Peyer's patch (tissue), 4 donors: ENCODE measurements at places on chromosomes 4 and X. TPM values are rescaled to one million over a fixed set of nuclear protein-coding genes. Genes with fewer than 3 reads are reported as not detected.

DNA sequence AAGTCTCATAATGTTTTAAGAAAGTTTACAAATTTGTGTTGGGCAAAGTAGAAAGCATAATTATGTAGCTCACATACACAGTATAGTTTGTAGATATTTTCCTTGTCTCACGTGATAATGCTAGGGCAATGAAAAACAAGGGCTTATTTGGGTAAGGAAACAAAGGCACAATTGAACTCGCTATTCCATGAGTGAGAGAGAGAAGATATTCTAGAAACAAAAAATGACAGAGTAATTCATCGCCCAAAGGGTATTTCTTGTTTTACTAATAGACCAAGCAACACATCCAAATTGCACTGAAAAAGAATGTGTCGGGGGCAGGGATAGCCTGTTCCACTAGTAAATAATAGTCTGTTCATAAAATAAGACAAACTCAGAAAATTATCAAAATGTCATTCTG, 3.6 kb upstream of the ASB11 start:
- DNase-seq = no peak

- no peak for DNase-seq
Measured at GRCh38 chr4:88982757-88983156, 74.2 kb downstream of the FAM13A start.

DNA sequence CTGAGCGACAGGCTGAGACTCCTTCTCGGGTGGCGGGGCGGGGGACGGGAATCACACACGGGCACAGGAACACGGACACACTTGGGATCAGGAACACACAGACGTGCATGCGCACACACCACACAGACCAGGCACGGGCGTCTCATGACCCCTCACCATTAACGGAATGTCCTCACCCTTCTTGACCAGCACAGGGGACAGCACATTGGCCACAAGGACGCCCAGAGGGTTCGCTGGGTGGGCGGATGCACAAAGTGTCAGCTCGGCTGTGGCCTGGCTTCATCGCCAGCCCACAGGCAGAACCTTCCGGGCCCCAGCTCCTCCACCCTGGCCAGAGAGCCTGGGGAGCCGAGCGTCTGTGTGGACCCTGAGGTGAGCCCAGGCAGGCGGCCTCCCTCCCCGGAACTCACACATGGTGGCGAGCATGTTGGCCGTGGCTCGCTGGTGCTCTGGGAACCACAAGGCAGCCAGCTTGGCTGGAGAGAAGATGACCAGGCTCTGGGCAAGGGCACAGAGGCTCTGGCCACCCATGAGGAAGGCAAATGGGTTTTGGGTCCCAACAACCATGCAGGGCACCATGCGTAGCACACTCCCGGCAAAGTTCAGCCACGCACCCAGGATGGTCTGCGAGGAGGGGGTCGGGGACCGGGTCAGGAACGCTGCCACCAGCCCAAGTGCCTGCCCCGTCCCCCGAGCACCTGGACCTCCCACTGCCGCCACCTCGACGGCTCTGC, 3.1 kb downstream of the SLC49A3 start:
- no peak for DNase-seq

The HPSE gene
- 2.7 TPM for total RNA-seq

DNA sequence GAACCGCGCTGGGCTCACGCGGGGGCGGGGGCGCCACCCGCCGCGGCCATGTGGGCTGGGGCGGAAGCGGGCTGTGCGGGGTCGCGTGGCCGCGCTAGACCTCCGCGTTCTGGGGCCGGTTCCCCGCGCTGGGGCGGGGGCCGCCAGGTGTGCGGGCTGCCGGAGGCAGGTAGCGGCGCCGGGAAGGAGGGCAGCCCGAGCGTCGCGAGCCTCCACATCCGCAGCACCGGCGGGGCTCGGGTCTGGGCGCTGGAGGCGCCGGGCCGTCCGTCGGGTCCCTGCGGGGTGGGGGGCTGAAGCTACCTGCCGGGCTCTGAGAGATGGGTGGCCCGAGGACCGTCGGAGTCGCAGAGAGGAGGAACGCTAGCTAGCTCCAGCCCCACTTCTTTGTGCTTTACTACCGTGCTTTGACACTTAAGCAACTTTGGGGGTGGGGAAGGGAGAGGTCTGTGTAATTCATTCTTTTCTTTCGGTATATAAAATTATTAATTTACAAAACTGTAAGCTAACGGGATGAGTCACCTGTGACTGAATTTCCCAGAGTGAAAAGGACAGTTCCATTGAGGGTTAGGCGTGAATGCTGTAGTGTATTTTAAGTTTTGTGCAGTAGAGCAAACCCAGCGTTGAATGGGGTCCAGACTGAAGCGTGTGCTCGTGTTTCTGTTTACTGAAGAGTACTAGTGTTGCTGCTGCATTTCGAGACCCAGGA, 689 bp downstream of the METAP1 start:
- peak; percentile 50 for DNase-seq

DNA sequence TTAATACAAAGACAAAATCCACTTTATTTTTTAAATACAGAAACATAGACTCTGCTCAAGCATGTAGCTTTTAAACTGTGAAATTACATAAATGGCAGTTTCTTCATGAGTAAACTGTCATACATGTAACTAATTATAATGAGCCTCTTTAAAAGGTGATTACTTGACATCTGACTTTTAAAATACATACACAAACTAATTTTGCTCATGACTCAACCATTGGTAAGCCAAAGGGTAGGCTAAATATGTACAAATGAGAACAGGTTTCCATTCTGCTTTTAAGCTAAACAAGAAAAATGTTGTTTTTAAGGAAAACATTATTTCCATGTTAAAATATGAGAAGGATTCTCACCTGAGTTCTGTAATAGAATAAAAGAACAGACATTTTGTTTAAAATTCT, 27.9 kb downstream of the CAMK2D start:
- DNase-seq = no peak

The PNCK gene
- 2.0 TPM for total RNA-seq

GRCh38 chrX:71669492-71669891, 2.1 kb downstream of the LOC101059915 start:
- DNase-seq = no peak

DNA sequence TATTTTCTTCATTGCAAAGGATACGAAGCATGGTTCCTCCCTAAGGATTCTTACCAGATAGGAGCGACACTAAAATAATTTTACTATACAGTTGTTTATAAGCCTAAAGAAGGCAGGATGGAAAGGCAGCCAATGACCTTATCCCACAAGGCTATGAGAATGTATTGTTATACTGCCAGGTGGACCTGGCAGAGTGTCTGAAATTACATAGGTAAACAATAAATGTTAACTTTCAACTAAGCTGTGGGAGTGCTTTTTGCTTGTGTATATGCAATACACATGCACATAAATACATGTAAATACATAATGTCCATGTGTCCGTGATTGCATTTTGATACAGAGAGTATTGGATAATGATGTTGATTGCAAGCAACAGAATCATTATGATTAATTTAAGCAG, 850.6 kb downstream of the CENPC start:
- no peak for DNase-seq

DNA sequence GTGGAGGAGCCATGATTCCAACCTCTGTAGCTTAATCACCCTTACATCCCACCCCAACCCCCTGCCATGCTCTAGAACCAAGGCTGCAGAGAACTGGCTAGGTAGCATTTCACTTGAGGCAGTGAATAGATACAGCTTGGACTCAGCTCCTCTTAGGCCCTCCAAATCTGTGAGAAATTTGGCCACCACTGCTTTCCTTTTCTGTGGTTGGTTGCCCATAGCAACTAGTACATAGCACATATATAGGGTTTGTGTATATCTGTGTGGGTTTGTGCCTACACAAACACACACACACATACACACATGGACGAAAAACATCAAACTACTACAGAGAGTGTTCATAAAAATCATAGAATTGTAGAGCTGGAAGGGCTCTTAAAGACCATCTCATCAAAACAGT, 52.0 kb upstream of the CCDC160 start:
- DNase-seq = no peak

The SORCS2 gene
- total RNA-seq = 0.67 TPM

The BEX2 gene
- total RNA-seq = 1.8 TPM

GRCh38 chrX:129323115-129323514, 200.2 kb downstream of the SMARCA1 start:
- no peak for DNase-seq

- DNase-seq = no peak
Measured at GRCh38 chr4:90061881-90062280, 65.3 kb upstream of the CCSER1 start.

The ZAR1 gene
- not detected for total RNA-seq

DNA sequence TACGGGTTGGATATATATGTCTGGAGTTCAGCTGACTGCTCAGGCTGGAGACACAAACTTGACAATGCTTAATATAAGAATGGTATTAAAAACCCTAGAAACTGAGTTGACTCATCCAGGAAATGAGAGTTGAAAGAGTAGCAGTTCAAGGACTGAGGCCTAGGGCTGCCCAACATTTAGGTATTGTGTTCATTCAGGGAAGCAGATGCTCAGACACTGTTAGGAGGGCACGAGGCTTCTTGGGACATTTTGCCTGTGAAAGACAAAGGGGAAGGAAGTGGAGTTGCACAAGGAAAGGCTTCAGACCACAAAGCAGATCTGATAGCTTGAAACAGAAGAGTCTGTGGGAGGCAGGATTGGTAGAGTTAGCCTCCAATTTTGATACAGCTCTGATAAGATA, 52.0 kb upstream of the HS3ST1 start:
- DNase-seq = peak; percentile 54

DNA sequence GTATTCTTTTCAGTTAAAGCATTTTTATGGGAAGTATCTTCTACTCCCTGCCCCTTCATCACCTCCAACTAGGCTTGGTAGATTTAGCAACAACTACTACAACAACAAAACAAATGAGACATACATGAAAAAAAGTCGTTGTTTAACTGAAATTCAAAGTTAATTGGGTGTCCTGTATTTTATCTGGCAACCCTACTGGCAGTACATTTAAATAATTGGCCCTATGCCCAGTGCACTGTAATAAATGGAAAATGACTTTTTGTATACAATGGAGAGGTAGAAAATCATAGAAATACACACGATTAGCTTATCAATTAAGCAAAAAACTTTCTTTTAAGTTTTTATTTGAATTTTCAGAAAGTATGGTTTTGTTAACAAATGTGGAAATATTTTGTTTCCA, 21.4 kb upstream of the CLGN start:
- no peak for DNase-seq

The USP26 gene
- not detected for total RNA-seq

DNA sequence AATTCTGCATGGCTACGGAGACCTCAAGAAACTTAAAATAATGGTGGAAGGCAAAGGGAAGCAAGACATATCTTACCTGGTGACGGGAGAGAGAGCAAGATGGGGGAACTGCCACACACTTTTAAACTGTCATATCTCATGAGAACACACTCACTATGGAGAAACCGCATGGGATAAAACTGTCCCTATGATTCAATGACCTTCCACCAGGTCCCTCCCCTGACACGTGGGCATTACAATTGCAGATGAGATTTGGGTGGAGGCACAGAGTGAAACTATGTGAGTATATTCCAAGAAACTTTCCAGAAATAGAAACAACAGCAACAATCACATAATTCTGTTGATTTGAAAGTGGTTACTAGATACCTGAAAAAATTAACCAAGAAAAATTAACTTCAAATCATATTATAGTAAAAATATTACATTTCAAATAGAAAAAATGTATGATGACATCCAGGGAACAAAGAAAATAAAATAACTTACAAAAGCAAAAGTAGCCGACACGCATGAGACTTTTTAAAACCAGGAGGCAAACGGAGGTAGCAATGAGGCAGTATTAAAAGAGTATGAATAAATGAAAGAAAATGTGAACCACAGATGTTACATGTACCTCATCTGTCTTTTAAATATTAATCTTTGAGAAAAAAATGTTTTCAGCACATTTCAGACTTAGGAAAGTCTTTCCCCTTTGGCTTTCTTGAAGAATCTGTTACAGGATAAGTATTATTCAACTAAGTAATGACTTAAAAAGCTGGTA, 879.5 kb downstream of the TECRL start:
- DNase-seq = no peak

The CFAP299 gene
- total RNA-seq = not detected

- peak; percentile 73 for DNase-seq
Measured at GRCh38 chrX:154484255-154485149, 1.9 kb downstream of the UBL4A start.

DNA sequence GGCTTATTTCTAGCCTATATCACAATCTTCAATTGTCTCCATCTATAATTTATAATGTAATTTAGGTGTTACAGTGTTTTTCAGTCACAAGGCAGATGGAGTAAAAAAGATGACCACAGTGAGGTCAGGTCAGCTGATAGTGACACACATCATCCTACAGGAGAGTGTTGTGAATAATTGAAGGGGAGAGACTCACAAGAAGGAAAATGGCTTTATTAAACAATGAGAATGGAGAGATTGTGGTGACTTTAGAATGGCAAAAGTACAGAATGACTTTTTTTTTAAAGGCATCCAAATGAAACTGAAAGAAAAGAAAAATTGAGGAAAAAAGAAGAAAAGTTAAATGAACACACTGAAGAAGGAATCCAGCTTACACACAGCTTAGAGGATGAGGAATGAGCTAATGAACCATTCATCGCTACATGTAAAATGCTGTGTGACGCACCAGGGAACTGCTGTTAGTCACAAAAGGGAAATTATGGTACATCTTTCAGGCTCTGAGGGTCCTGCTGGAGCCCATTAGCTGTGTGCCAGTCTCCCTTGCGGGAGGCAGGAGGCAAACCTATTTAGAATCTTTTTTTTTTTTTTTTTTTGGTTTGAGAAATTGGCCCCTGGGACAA, 56.6 kb downstream of the SPRY1 start:
- DNase-seq = no peak

DNA sequence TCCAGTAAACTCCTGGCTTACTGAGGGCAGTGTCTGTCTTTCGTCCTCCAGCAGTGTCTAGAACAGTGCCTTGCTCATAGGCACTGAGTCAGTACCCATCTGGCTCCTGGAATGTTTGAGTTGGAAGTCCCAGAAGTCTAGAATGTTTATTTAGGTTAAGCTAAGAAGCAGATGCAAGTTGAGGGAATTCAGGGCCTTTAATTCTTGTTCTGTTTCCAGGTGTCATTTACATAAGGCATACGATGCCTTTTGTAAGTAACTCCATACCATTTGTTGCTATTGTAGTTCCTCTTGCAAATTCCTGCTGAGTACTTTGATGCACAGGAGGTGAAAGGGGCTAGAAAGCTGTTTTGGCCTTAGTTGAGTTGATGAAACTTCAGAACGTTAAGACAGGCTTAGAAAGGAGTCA, 22.2 kb downstream of the ARHGAP10 start:
- no peak for DNase-seq

GRCh38 chrX:70042399-70043371, 7.1 kb downstream of the AWAT2 start:
- DNase-seq = no peak

GRCh38 chrX:33741807-33742206, 390.3 kb downstream of the FAM47A start:
- no peak for DNase-seq

The CXorf49 gene
- total RNA-seq = not detected
